Esophagus squamous epithelium (tissue), 5 donors: ENCODE measurements at places on chromosomes 11 and 22.
A peak's percentile ranks its signal among the peaks of the same experiment; 100 is the strongest.

DNA sequence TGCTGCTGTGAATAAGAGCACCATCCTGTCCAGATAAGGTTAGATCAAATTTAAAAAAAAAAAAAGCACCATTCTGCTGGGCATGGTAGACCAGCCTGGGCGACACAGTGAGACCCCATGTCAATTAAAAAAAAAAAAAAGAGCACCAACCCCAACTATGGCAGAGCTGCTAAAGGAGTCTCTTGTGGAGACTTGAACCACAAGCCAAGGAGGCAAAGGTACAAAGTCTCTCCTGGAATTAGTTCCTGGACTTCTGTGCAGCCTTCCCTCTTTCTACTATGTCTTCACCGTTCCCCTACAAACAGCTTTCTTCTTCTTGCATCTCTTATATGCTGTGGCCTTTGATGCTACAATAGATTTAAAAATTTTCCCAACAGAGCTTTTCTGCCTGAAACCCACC is 1.3 kb downstream of the PIK3C2A start:
- no peak for DNase-seq

DNA sequence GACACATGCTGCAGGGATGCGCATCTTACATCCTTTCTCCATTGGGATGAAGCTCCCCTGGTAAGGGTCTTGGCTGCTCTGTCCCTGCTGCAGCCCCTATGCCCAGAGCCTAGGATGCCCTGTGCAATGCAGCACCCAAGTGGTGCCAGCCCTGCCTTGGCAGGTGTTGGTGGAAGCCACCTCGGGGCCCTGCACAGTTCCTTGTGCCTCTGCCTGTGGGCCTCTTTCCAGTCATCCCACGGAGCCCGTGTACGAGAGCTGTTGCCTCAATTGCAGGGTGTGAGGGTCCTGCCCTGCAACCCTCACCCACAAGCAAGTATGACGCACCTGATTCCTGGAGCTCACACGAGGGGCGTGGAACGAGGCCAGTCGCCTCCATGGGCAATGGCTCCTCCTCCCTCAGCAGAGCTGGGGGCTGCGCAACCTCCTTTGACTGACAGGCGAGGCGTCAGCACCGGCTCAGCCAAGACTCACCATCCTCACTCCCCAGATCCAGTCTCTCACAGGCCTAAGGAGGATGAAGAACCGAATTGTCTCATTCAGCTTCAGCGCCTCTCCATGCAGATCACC is 719.6 kb downstream of the BRD1 start:
- DNase-seq: no peak

DNA sequence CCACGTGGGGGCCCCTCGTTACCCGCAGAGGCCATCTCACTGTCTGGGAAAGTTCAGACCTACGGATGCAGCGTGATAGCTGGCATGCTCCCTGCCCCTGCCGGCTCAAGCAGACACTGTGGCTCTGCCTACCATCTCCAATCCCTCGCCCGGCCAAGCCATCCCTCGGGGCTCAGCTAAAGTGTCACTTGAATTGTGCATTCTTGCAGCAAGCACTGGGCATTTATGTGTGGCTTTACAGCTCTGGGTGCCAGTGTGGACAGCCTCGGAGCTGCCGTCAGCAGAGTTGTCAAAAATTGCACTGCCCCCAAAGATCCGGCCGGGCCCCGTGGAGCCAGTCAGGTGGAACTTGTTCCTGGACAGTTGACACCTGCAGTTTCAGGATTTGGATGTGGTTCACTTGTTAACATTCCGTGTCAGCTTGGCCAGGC is 75.0 kb upstream of the FGF3 start:
- DNase-seq: no peak

DNA sequence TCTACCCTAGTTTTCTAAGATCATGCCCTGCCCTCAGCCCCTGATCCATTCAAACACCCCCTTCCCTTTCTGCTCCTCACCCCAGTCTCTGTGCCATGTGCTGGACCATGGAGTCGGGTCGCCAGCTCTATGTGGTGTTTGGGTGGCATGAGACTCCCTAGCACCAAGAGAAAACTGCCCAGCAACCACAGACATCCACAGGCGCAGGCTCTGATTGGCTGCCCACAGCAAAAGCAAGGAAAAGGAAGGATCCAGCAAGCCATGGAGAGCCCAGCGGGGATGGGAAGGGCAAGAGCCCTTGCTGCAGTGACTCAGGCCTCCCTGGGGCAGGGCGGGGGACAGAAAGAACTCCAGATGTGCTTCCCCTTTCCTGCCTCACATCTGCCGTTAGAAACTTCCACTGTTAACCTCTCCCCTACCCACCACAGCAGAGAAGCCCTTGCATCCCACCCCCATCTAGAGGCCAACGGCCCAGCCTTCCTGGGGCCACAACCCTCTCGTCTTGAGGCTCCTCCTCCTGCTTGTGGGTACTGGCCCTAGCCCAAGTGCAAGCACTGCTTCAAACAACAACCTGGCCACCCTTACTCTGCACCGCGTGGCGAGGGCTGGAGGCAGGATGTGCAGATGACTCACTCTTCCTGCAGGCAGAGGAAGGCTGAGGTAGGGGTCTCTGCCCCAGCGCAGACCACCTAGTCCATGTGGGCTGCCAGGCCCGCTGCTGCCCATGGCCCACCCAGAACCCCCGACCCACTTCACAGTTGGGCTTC is 9.7 kb upstream of the AHNAK start:
- peak; percentile 75 for DNase-seq

DNA sequence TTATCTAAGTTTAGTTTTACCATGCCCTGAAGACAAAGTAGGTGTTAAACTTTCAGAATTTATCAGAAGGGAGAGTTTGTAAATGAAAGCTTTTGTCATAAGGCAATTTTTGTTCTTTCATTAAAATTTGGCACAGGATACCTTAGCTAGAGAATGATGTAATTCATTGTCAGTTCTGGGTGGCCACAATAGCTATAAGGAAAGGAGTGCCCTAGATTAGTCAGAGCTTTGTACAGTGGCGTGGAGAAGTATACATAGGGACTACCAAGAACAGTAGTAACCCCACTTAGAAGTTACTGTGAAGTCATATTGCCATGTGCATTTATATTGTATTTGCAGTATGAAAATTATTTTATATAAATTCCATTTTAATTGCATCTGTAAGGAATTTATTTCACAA is 126.3 kb upstream of the CARD18 start:
- no peak for DNase-seq

DNA sequence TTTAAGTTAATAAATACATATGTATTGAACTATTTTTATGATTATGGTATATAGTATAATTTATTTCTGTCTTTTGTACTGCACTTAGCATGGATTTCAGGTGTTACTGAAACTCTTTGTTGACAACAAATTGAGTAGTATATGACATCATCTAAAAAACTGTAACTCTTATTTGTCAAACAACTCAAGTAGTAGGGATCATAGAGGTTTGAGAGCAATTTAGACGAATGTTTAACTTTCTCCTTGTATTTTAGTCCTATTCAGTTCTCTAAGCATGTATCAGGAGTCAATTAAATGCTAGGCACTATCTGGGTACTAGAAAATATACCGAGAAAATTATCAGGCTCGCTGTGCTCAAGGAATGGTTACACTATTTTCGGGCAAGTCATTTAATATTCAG is 595.2 kb downstream of the METTL15 start:
- no peak for DNase-seq

DNA sequence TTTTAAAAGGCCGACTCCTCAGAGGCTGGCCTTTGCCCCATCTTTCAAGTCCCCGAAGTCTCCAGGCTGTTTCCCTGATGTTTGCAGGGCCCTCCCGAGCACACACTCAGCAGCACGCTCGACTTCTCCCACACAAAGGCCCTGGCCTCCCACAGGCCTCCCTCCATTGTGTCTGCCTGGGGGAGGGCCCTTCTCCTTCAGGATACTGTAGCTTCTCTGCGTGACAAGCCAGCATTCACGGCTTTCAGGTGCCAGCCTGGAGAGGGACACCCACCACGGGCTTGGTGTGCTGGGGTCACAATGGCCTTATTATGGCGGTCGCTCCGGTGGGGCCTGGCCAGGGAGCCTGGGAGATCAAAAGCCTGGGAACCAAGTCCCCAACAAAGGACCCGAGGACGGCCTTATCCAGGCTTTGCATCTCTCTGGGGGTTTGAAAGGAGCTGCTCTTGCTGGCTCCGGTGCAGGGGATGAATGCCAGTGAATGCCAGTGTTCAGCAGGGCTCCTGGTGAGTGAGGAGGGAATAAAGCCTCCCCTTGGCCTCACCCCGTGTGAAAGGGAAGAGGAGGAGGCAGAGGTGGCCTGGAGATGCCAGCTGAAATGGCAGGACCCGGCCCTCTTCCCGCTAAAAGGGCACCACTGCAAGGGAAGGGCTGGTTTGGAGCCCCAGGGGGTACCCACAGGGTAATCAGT is 55.0 kb downstream of the TRAF6 start:
- no peak for DNase-seq

GRCh38 chr11:80613655-80614054 is 1172.8 kb upstream of the TENM4 start:
- no peak for DNase-seq

GRCh38 chr11:12259956-12260355 is 117.4 kb upstream of the PARVA start:
- DNase-seq: no peak

GRCh38 chr22:45485261-45485660 is 17.4 kb upstream of the FBLN1 start:
- DNase-seq: no peak

GRCh38 chr22:27612115-27612514 is 189.4 kb downstream of the MN1 start:
- no peak for DNase-seq

DNA sequence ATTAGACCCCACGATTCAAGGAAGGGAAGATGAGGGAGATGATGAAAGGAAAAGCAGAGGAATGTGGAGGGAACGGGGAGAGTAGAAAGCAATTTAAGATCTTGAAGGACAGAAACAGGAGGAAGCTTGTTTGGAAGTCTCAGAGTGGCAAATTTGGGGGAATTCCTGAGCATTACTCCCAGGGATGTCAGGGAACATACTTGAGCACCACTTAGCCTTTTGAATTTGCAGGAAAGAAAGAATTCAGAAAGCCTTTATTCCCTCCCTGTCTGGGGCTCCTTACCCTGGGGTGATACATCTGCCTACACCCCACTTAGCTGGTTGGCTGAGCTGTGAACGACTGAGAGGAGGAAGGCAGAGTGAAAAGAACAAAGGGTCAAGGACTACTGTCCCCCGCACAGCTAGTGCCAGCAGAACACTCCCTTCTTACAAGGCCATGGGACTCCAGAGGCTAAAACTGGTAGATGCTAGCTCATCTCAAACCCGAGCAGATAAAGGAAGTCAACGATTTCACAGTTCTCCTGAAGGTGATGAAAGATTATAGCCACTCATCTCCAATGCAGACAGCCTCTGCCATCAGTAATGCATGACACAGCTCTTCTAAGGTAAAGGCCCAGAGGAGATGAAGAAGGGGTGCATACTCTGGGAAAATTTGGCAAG is 84.0 kb upstream of the AKIP1 start:
- DNase-seq: no peak

DNA sequence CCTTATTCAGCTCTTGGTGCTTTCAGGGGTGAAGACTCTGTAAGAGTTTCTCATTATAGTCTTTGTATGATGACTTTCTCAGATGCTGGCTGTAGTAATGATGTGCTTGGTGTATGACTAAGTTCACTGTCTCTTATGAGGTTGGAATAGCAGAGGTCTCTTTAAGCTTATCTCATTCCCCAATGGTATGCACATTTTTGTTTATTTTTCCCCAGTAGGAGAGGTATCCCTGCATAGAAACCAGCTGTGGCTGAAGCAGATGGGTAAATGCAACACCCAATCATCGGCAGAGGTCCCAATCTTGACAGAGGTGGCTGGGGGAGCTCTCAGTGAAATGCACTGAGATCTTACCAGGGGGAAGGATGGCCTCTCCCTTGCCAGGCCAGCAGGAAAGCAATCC is 34.6 kb downstream of the BBOX1 start:
- DNase-seq: no peak

DNA sequence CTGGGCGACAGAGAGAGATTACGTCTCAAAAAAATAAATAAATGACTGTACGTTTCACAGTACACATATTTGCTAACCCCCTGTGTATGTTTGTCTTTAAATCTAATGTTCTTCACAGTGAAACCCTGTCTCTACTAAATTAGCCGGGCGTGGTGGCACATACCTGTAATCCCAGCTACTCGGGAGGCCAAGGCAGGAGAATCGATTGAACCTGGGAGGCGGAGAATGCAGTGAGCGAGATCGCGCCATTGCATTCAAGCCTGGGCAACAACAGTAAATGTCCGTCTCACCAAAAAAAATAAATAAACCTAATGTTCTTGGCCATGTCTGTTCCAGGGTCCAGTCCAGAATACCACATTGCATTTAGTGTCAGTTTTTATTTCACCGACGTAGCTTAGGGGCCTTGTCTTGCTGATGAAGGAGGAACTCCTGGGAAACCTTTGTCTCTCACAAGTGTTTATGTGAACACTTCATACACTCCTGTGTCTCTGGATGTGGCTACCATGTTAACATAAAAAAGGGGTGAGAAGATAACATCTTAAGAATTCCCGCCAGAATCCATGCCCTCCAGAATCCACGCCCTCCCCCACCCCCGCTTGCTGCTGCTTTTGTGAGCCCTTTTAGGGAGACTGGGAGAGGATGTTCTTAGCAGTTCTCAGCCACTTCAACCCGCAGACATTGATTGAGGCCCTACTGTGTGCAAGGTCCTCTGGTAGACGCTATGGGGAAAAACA is 5.0 kb upstream of the SERHL2 start:
- DNase-seq: no peak

GRCh38 chr11:110716361-110716760 is 4.1 kb upstream of the ARHGAP20 start:
- DNase-seq: no peak

DNA sequence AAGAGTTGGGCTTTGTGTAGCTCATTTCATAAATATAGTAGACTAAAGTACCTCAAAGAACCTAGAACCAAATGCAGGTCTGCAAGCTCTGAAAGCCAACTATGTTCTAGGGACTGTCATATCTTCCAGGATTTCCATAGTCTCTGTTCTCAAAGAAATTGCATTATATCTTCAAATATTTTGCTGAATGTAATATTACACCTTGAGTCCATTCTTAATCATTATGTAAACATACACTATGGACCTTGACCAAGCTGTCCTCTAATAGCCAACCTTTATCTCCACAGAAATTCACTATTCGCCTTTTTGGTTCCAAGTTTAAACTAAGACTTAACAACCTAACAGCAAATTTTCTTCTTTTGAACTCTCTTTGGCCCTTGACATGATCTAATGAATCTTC is 678.7 kb upstream of the ARHGAP42 start:
- DNase-seq: no peak

- no peak for DNase-seq
Observed at GRCh38 chr11:118657709-118658428, 21.6 kb downstream of the TREH start.

GRCh38 chr11:34655335-34656008 is 34.6 kb downstream of the EHF start:
- DNase-seq: no peak

- DNase-seq: no peak
Observed at GRCh38 chr11:122816761-122817520, 21.4 kb upstream of the CRTAM start.
